ENCODE measurements at places on chromosomes 4 and X.

GRCh38 chr4:107815158-107815557 is 9.6 kb upstream of the SGMS2 start:
- DNase-seq = no peak

DNA sequence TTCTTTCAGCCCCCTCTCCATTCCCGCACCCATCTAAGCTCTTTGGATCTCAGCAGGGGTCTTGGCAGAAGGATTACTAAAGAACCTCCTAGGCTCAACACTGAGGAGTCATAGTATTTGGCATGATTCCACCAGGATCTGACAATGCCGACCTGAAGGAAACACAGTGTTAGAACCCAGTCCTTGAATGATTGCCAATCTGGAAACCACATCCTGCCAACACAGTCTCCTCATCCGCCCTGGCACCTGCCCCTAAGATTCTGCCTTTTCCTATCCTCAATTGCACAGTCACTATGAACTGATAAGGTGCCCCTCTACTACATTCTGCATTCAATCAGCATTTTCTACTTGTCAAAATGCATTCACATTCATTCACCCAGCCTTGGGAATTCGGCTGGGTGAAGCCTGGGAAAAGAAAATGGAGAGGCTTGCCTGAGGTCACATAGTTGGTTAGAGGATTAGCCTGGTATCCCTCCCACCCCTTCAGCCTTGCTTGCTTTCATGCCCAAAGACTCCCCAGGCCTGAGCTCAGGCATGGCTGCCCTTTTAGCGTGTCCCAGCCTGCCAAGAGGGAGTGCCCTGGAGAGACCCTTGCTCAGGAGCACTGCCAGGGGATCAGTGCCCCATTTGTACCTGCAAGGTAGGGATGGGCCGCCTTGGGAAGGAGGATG is 2.2 kb upstream of the CLDN2 start:
- no peak for DNase-seq

- no peak for DNase-seq
Measured at GRCh38 chrX:20967725-20968124, 406.5 kb upstream of the CNKSR2 start.

- DNase-seq = peak; percentile 49
Measured at GRCh38 chr4:151356510-151356909, 31.1 kb upstream of the SH3D19 start.

GRCh38 chr4:185473247-185473646 is 1.7 kb upstream of the CCDC110 start:
- no peak for DNase-seq

GRCh38 chrX:85504381-85504780 is 124.9 kb upstream of the POF1B start:
- DNase-seq = no peak

GRCh38 chrX:40506201-40506985 is 74.4 kb upstream of the ATP6AP2 start:
- DNase-seq = no peak

DNA sequence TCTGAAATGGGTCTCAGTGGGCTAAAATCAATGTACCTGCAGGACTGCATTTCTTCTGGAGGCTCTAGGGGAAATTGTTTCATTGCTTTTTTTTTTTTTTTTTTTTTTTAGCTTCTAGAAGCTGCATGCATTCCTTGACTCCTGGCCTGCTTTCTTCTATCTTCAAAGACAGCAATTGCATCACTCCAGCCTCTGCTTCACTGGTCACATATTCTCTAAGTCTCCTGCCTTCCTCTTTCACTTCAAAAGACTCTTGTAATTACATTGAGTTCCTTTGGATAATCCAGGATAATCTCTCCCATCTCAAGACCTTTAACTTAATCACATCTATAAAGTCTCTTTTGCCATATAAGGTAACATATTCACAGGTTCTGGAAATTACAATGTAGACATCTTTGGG is 11.3 kb upstream of the PCYT1B start:
- DNase-seq = no peak

GRCh38 chr4:173717581-173717980 is 187.6 kb upstream of the HAND2 start:
- DNase-seq = no peak

- DNase-seq = no peak
Measured at GRCh38 chr4:37431417-37431743, 186.8 kb downstream of the NWD2 start.

GRCh38 chrX:154490021-154490413 is 412 bp downstream of the SLC10A3 start:
- DNase-seq = peak; percentile 31

DNA sequence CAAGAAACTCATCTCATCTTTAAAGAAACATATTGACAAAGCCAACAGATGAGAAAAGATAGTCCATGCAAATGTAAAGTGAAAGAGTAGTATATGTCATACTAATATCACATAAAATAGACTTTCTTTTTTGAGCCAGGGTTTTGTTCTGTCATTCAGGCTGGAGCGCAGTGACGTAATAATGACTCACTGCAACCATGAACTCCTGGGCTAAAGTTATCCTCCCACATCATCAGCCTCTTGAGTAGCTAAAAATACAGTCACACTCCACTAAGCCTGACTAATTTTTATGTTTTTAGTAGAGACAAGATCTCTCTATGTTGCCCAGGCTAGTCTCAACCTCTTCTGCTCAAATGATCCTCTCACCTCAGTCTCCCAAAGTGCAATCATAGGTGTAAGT is 51.8 kb upstream of the TRAM1L1 start:
- peak; percentile 89 for DNase-seq

DNA sequence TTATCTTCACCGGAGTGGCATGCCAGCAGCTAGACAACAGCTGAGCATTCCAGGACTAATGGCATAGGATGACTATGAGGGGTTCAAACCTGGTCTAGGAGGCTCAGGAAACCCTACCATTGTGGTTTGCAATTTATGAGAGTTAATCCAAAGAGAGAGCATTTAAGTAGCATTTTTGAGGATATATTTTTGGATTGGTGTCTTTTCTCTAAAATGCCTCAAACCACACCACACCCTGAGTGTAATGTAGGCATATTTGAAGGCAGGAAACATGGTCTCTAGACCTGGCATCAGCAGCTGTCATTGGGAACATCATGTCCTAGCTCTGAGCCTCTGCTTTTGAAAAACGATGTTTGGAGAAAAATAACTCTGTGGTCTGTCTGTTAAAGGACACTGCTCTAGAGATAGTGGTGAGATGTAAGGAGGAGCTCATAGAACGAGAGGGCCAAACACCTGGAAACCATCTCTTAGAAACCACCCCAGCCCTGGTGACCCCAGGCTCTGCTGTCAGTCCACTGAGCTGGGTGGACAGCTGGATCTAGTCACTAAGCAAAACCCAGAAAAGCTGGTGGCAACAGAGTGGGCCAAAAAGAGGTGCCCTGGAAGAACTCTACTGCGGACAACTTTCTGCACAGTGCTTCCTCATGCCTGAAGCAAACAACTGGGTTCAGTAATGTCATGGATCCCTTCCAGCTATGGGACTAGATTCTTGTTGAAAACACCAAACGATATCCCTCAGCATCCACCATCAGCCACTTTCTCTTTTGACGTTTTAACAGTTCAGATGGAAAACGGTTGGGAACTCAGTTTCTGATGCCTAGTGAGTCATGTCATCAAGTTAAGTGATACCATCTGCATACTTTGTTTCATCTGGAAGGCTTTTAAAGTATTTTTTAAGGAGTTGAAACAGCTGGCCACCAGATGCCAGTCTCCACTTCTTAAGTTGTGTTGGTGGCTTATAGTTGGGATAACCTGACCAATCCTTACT is 100.2 kb upstream of the C1QTNF7 start:
- peak; percentile 82 for DNase-seq

DNA sequence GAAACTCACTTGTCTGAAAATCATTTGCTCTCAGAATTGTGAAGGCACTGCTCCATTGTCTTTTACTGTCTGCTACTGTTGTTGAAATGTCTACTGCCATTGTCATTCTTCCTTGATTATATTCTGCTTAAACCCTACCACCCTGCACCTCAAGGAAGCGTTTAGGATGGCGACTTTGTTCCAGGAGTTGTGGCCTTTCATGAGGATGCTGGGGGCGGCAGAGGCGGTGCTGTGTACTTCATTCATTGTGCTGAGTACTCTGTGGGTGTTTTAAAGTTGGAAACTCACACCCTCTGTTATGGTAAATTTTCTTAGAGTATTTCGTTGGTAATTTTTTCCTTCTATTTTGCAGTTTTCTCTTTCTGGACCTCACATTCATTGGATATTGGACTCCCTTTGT is 258.9 kb downstream of the TENM3 start:
- DNase-seq = no peak

- DNase-seq = no peak
Measured at GRCh38 chr4:3203971-3204431, 45.0 kb upstream of the MSANTD1 start.

- no peak for DNase-seq
Measured at GRCh38 chr4:122577808-122578781, 42.8 kb downstream of the IL21 start.

DNA sequence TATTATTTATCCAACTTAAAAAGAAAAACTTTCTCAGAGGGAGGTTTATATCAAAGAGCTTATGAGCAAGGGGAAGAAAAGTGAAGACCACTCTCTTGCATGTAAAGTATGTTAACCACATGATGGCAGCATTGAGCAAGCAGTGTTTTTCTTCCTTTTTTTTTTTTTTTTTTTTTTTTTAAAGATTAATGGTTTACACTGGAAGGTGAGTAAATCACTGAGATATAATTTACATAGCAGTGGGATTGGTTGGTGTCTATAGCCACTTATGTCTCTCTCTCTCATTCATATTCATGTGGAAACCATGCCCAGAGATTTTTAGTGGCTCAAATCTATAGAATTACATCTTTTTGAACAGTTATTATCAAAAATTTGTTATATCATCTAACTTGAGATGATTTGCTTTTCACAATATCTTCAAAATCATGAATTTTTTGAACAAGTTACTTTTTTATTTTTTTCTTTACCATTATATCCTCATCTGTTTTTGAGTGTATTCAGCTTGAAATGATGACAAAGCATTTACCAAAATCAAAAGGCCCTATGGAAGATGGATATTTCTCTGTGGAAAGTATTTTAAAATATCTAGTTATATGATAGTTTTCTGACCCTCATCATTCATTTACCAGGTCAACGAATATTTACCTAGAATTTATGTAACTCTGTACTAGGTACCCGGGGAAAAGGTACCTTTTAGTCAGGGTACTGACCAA is 31.6 kb downstream of the MTHFD2L start:
- DNase-seq = no peak

GRCh38 chrX:9131066-9131465 is 97.1 kb upstream of the FAM9B start:
- no peak for DNase-seq

GRCh38 chrX:53257166-53257565 is 24.2 kb downstream of the IQSEC2 start:
- DNase-seq = no peak

- no peak for DNase-seq
Measured at GRCh38 chr4:48786549-48786948, 6.5 kb upstream of the FRYL start.

GRCh38 chr4:74062953-74063352 is 24.5 kb upstream of the CXCL3 start:
- DNase-seq = no peak

Data from stromal cell of bone marrow (primary cell).